Activated naive CD8-positive, alpha-beta T cell treated with anti-CD3 and anti-CD28 coated beads for 36 hours (primary cell): ENCODE measurements at places on chromosomes 5 and 9. TPM values are rescaled to one million over a fixed set of nuclear protein-coding genes. Genes with fewer than 3 reads are reported as not detected.
A peak's percentile ranks its signal among the peaks of the same experiment; 100 is the strongest.

DNA sequence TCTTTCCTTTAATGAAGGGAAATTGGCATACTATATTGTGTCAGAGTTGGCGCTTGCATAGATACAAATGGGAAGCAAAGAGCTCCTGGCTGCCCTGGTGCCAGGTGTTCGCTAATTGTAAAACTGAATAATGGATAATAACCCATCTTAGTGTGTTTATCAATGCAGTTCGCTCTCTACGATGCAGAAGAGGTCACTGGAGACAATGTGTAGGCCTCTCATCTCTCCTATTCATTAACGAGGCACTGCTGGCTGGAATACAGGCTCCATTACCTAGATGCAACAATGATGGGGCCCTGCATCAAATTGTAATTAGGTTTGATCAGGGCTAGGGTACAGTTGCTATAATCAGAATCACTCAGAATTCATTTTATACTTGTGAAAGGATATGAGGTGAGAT lies 171.0 kb downstream of the RMI1 start:
- no peak overlapping the region for H3K4me3 ChIP-seq
- no peak for DNase-seq
- no peaks in the 10 kb centered on the region for H3K36me3 ChIP-seq
- H3K4me1 ChIP-seq, result no peaks in the 10 kb centered on the region
- H3K27ac ChIP-seq, result no peak overlapping the region
- H3K27me3 ChIP-seq, result peaks cover 5% of the 10 kb centered on the region

PTPN3 gene
- total RNA-seq, result 1.4 TPM

- no peak overlapping the region for H3K27ac ChIP-seq
- no peaks in the 10 kb centered on the region for H3K36me3 ChIP-seq
- H3K4me3 ChIP-seq, result no peak overlapping the region
- DNase-seq, result no peak
- no peaks in the 10 kb centered on the region for H3K4me1 ChIP-seq
These were observed 101.6 kb downstream of the CDH12 start for GRCh38 chr5:22751536-22751935.

MYOZ3 gene
- 0.06 TPM for total RNA-seq

SLC45A2 gene
- total RNA-seq, result not detected

DNA sequence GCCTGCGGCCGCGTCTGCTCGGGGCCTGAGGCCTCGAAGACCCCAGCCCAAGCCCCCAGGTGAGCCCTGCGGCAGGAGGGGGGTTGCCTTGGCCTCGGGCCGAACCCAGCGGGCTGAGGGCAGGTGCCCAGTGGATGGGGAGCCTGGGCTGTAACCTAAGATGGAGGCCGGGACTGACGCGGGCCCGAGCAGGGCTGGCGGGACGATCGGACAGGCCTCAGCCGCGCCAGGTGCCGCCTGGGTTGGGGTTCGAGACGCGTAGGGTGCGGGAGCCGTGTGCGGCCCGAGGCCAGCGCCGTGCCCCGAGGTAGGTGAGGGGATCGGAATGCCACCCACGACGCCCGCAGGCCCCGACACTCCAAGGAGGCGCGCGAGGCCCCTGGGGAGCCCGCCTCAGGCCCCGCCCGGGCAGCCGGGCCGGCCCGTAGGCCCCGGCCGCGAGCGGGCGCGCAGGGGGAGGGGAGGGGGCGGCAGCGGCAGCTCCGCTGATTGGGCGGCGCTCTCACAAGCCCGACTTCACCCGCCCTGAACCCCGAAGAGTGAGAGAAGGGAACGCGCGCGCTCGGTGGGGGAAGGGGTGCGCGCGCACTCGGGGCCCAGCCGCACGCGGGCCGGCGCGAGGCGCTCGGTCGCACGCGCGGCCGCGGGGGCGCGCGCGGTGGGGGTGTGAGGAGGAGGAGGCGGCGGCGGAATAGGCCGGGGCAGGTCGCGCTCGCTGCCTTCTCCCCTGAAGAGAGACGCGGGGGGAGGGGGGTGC lies at the start of gene NSD1:
Gene NSD1 (plus strand): TSS at position 678 of the 757 bp plus-strand sequence. CDS start 1,331 bp downstream, outside the sequence.
- peaks cover 43% of the 10 kb centered on the region for H3K4me1 ChIP-seq
- H3K27me3 ChIP-seq, result no peaks in the 10 kb centered on the region
- peaks cover 25% of the 10 kb centered on the region for H3K36me3 ChIP-seq
- peak within 1 kb of the TSS; percentile 90 for H3K4me3 ChIP-seq

BTNL8 gene
- total RNA-seq, result 0.20 TPM

DNA sequence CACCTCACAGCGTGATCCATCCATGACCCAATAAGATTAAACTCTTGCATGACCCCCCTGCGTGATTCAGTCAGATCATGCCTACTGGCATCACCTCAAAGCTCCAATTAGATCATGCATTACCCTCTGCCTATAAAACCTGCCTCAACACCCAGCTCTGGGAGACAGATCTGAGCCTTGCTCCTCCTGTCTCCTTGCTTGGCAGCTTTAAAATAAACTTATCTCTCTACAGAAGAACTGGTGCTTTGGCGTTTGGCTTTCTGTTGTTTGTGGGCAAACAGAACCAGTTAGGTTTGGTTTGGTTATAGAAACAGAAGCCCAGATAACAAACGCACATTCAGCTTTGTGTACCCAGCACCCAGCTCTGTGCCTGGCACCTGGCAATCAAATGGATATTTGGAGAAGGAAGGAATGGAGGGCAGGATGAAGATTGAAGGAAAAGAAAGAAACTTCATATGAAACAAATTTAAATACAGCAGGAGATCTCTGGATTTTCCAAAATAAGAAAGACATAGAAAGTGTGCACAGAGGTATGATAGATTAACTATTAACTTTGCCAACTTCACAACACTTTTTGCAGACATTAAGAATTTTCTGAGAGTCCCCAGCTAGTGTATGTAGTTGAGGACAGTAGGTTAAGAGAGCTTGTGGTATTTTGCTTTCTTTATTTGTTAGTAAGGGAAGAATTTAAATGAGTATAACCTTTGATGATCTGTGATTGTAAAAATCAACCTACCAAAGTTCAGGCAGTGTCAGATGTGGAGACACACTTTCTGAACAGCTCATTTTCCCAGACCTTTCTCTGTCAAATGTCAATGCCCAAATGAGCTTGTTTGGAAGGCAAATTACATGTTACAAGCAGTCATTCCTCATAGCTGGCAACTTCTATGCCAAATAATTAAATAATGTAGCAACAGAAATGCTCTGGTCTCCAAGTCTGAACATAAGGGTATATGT lies 102.1 kb upstream of the ASTN2 start:
- no peak overlapping the region for H3K4me3 ChIP-seq
- no peaks in the 10 kb centered on the region for H3K36me3 ChIP-seq
- H3K27me3 ChIP-seq, result peaks cover 2% of the 10 kb centered on the region
- DNase-seq, result no peak

ANKRD31 gene
- 0.76 TPM for total RNA-seq

DNA sequence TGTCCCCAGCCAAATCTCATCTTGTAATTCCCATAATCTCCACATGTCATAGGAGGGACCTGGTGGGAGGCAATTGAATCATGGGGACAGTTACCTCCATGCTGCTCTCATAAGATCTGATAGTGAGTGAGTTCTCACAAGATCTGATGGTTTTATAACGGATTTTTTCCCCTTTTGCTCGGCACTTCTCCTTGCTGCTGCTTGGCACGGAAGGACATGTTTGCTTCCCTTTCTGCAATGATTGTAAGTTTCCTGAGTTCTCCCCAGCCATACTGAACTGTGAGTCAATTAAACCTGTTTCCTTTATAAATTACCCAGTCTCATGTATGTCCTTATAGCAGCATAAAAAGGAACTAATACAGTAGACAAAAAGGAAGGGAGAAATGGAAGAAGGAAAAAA lies 76.7 kb upstream of the CCNG1 start:
- DNase-seq, result no peak
- H3K4me3 ChIP-seq, result no peak overlapping the region

DNA sequence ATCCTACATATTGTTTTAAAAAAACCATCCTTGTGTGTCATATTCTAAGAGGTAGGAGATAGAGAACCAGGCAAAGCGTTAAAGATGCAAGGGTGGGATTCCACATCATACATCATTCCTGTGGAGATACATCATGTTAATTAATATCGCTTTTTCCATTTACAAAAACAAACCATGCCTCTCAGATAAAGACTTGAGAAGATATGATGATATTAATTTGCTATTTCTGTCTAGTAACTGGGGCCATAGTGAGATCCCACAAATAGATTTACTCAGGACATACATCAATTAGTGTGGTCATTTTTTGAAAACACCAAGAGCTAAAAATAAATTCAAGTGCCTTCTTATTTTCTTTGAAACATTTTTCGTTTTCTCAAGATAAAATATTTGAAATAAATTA lies 165.4 kb upstream of the TARS1 start:
- H3K27ac ChIP-seq, result no peak overlapping the region
- no peaks in the 10 kb centered on the region for H3K36me3 ChIP-seq
- H3K27me3 ChIP-seq, result peaks cover 8% of the 10 kb centered on the region
- no peak for DNase-seq

- DNase-seq, result no peak
- peak overlapping the region; percentile 65 for H3K4me3 ChIP-seq
These were observed 535 bp downstream of the UNC5A start for GRCh38 chr5:176810687-176811501.

- DNase-seq, result no peak
- H3K4me3 ChIP-seq, result no peak overlapping the region
- H3K27ac ChIP-seq, result no peak overlapping the region
- H3K36me3 ChIP-seq, result no peaks in the 10 kb centered on the region
- peaks cover 20% of the 10 kb centered on the region for H3K27me3 ChIP-seq
These were observed 412.8 kb downstream of the IRX2 start for GRCh38 chr5:2338686-2339085.

EDIL3 gene
- not detected for total RNA-seq

DNA sequence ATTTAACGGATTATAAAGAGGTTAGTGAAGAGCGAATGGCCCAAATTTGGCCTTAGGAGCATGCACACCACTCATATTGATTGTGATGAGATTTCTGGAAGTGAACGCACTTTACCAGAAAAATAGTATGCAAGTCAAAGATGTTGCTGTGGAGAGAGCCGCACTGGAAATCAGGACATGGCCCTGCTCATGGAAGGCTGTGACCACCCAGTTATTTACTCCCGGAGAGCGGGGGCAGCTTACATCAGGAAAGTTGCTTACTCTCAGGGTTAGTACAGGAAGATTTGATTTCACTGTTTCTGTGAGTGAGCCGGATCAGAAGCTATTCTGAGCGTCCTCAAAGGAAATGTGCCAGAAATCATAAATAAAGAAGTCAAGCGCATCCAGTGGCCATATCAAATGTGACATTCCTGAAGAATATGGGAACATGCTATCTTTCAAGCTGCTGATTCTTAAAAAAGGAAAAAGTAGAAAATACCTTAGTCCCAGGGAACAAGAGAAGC lies 42.9 kb upstream of the STRBP start:
- no peaks in the 10 kb centered on the region for H3K27me3 ChIP-seq
- H3K36me3 ChIP-seq, result no peaks in the 10 kb centered on the region
- no peak overlapping the region for H3K4me3 ChIP-seq
- no peak for DNase-seq

DNA sequence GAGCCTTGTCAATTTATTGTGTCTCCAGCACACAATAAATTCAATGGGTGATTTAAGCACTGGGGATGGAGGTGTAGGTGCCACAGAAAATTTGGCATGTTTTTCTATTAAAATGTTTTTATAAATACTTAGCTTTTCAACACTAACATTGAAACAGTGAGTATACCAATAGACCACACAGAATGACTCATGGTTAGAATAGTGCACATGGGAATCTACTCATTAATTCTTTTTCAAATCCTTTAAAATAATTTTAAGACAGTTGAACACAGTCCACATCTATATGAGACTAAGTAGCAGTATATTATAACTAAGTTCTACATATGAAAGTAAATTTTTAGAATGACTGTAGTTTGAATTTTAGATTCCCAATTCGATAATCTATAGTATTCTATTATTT lies 67.1 kb downstream of the LNPEP start:
- H3K27ac ChIP-seq, result no peak overlapping the region
- peaks cover 14% of the 10 kb centered on the region for H3K36me3 ChIP-seq
- H3K4me3 ChIP-seq, result no peak overlapping the region
- no peaks in the 10 kb centered on the region for H3K27me3 ChIP-seq
- no peak for DNase-seq

GRCh38 chr9:73780916-73781315 lies 629.3 kb downstream of the ANXA1 start:
- DNase-seq, result no peak
- no peaks in the 10 kb centered on the region for H3K36me3 ChIP-seq
- H3K4me3 ChIP-seq, result no peak overlapping the region
- H3K27ac ChIP-seq, result no peak overlapping the region

DNA sequence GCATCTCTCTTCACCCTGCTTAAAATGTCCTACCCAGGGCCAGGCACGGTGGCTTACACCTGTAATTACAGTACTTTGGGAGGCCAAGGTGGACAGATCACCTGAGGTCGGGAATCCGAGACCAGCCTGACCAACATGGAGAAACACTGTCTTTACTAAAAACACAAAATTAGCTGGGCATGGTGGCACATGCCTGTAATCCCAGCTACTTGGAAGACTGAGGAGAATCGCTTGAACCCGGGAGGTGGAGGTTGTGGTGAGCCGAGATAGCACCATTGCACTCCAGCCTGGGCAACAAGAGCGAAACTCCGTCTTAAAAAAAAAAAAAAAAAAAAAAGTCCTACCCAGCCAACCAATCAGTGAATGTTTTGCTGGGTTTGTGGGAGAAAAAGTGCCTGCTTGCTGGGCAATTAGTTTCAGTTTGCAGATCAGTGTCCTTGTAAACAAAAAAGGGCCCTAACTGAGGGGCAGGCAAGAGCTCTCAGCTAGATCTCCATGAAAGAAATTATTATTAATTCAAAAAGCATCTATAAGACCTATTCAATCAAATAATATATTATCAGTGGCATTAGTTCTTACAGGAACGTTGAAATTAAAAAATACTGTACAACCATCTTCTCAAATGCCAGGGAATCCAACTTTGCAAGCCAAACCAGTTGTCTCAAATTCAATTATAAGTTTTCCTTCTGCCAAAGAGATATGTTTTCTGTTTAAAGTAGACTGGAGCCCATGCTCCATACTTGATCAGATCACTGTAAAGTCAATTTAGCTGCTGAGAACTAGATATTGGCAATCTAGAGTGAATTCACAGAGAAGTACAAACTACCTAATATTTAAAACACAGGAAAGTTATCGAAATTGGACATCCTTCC lies 3.9 kb downstream of the MEGF9 start:
- H3K36me3 ChIP-seq, result peaks cover 2% of the 10 kb centered on the region
- H3K4me1 ChIP-seq, result peaks cover 39% of the 10 kb centered on the region
- no peaks in the 10 kb centered on the region for H3K27me3 ChIP-seq
- peak overlapping the region; percentile 68 for H3K27ac ChIP-seq
- peak overlapping the region; percentile 79 for H3K4me3 ChIP-seq
- no peak for DNase-seq

DNA sequence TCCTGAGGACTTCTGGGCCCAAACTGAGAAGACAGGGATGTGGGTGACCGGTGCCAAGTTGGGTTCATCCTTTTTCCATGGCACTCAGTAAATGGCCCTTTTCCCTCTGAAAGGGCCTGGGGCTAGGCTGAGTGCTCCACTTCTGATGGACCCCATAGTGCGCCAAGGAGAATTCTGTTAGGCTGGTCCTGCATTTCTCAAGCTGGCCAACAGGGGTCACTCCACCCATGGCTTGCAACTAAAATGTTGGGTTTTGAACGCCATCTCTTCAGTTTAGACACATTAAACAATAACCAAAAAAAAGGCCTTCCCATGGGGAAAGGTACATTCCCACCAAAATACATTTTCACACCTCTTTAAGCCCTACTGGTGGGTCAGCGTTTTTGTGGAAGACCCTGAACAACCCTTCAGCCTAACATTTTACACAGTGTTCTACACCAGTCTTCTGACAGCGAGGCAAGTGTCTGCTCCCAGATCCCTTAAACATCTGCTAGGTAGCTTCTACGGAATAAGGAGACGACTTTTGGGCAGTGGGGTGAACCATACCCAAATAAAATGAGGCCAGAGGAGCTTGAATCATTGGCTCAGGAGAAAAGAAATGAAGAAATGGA lies 27.3 kb downstream of the CNTFR start:
- H3K27ac ChIP-seq, result no peak overlapping the region
- peaks cover 42% of the 10 kb centered on the region for H3K27me3 ChIP-seq
- H3K36me3 ChIP-seq, result no peaks in the 10 kb centered on the region
